ENCODE measurements at places on chromosomes 11 and 22.
A peak's percentile ranks its signal among the peaks of the same experiment; 100 is the strongest.

GRCh38 chr22:48084041-48084728 is 1321.7 kb downstream of the TBC1D22A start:
- DNase-seq = no peak

GRCh38 chr11:128690665-128691101 is 3.2 kb upstream of the FLI1 start:
- no peak for DNase-seq

DNA sequence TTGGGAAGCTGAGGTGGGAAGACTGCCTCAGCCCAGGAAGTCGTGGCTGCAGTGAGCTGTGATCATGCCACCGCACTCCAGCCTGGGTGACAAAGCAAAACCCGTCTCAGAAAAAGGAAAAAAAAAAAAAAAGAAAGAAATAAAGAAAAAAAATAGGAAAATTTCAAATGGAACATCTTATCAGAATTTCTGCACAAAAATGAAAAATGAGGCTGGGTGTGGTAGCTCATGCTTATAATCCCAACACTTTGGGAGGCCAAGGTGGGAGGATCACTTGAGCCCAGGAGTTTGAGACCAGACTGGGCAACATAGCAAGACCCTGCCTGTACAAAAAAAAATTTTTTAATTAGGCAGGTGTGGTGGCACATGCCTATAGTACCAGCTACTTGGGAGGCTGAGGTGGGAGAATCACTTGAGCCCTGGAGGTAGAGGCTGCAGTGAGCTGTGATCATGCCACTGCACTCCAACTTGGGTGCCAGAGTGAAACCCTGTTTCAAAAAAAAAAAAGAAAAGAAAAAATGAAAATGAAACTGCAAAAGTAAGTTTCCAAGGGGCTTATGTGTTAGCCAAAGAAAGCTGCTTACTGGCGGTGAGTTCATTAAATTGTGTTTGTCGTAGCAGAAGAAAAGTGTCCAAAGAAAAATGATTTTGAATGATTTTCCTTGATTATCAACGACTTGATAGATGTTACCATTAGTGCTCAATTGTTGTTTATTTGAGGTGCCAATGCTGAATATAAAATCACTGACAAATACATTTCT is 7.5 kb upstream of the CRKL start:
- DNase-seq = no peak

GRCh38 chr22:17794726-17795542 is 20.7 kb upstream of the BID start:
- no peak for DNase-seq

GRCh38 chr22:28967163-28967665 is 83.8 kb downstream of the ZNRF3 start:
- no peak for DNase-seq

- DNase-seq = peak; percentile 54
These were observed 148.6 kb downstream of the IGLL1 start for GRCh38 chr22:23431337-23432072.

GRCh38 chr11:104781719-104782376 is 116.4 kb downstream of the CASP12 start:
- no peak for DNase-seq
